Stimulated activated naive CD4-positive, alpha-beta T cell (primary cell): ENCODE measurements at places on chromosomes 13 and 19.

DNA sequence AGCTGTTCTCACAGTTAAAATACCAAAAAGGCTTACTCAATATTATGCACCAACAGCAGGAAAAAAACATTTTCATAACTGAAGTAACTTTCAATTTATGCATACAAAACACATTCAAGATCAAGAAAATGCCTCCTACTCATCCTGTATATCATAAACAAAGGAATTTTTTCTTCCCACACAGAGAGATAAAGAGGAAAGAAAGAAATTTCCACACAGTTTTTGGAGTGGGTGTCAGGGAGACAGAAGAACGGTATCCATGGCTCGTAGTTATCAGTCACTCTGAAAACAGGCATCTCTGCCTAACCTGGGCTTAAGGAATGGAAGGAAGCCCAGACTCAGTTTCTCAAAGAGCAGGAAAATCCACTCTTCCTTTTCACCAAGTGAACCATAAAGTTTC lies 92.4 kb upstream of the SIAH3 start:
- DNase-seq = no peak

DNA sequence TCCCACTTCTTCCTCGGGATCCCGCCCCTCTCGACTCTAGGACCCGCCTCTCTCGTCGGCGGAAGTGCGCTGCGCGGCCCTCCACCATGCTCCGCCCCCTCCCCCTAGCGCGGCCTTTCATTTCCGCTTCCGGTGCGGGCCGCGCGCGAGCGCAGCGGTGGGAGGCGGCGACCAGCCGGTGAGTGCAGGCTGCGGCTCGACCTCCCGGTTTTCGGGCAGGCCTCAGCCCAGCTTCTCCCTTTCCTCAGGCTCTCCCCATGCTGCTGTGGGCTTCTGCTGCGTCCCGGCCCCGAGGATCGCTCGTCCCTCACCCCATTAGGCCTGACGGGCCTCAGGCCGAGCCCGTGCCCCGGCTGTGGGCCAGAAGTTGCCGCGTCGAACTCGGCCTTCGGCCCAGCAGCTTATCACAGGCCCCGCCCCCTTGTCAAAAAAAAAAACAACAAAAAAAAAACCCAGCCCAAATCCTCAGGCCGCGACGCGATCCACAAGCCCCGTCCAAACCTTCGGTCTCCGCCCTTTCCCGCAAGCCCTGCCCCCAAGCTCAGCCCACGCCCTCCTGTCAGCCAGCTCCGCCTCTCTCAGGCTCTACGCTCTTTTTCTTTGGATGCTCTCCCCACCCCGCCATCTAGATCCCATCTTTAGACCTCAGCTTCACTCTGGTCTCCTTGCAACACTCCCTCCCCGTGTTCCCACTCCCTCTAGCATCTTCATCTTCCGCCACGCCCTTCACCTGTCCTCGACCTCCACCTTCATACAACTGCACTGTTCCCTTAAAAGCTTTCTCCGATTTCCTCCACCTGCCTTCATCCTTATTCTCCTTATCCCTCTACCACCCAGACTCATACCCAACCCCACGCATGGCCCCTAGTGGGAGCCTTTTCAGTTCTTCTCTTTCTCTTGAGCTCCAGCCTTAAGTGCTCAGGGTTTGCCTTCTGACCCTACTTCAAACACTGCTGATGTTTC lies at the start of gene CLASRP:
CLASRP (plus strand) TSS at position 115 of the 963 bp plus-strand sequence. CDS start 1,168 bp downstream, outside the sequence.
- DNase-seq = peak; percentile 86

- DNase-seq = no peak
Observed at GRCh38 chr19:39253374-39254149, 4.9 kb upstream of the IFNL4 start.

DNA sequence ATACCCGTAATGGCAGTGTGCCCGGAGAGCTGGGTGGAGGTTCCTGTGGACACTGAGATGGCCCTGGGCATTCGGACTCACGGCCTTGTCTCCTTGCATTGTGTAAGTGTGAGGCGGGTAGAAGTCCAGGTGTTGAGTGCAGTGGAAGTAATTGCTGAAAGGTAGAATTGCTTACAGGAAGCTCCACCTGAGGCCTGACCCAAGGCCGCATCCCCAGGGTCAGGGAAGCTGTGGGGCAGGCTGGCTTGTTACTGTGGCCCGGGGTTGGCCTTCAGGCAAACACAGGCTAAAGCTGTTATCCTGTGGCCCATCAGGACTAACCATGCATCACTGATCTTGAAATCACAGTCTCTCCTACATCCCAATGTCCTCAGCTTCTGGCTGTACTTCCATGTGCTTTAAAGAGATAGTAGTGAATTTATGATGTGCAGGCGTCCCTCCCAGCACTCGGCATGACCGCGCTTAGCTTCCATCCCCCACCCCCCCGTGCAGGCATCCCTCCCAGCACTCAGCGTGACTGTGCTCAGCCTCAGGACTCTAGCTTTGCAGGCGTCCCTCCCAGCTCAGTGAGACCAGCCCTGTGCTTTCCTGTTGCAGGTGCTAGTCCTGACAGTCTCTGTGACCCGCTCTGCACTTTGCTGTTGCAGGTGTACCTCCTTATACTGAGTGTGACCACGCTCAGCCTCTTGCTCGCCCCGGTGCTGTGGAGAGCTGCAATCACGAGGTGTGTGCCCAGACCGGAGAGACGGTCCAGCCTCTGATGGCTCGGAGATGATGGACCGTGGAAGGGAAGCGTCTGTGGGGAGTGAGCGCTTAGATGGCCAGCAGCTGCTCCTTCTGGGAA lies 35.6 kb upstream of the TFDP1 start:
- DNase-seq = no peak

- no peak for DNase-seq
Observed at GRCh38 chr13:44730851-44731250, 154.7 kb upstream of the TSC22D1 start.

- no peak for DNase-seq
Observed at GRCh38 chr13:76038920-76039716, 403.0 kb downstream of the LMO7 start.

GRCh38 chr13:30255696-30256095 lies 51.7 kb downstream of the KATNAL1 start:
- no peak for DNase-seq

DNA sequence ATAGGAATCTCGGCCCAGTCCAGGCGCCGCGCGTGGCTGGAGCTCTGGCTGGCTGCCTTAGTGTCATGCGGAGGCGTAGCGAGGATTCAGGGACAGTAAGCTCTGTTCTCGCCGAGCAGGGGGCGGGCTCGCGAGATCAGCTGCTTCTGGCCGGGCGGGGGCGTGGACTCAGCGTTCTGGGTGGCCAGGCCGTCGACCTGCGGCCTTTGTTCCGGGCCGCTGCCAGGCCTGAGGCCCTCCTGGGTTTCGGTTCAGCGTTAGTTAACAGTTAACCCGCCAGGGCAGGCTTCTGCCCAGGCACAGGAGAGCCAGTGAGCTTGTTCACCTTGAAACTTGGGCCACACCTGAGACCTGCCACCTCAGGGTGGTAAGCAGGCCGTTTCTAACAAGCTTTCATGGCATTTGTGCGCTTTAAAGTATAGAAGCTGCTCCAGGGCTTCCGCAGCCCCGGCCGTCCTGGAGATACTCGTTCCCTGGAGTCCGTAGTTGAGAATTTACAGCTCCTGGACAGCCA lies 332.2 kb upstream of the SGCG start:
- no peak for DNase-seq

DNA sequence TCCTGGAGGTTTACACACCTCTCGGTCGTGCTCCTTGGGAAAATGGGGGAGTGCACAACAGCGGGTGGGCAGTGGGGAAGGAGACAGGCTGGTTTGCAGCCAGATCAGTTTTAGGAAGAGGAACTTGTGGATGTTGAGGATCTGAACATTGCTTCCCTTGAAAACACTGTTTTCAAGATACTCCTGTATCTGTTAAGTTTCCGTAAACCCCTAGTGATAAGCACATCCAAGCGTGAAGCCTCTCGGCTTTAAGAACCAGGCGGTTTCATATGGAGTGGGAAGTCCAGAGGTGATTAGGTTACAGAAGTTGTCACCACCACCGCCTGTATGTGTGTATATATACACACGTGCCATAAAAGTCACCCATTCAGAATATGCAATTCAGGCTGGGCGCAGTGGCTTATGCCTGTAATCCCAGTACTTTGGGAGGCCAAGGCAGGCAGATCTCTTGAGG lies 47.4 kb downstream of the SIPA1L3 start:
- DNase-seq = no peak

DNA sequence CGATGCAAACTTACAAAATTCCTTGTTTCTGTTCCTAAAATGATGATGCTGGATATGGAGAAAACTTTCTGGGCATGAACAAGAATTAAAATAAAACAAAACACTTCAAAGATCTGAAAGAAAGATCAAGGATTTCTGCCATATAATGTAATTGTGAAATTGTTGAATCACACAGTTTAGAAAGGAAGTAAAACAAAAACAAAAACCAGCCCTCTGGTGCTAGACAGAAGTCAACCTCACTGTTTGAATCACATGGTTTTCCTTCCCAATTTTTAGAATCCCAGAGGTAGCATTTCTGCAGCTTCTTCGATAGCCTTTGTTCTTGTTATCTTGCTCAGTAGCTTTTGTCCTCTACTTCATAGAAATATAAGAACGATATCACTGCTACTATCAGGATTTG lies 118.2 kb upstream of the ARGLU1 start:
- no peak for DNase-seq

DNA sequence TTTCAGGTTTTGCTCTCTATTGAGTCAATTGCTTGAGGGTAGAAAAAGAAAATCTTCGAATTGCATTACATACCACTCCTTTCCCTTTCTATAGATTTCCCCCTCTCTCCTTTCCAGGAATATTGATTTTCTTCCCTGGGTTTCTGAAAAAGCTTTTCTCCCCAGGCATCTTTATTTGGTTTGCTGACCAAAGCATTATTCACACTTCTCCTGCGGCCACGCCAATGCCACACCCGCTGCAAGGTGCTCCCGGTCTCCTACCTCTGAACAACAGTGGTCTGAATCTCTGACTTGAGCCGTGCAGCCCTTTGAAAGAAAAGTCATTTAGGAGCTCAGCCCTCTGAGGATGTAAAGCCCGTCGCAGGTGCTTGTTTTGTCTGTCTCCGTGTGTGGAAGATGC lies 350.9 kb upstream of the TMTC4 start:
- no peak for DNase-seq

GRCh38 chr13:45109102-45109720 lies 11.1 kb upstream of the GTF2F2 start:
- DNase-seq = no peak

GRCh38 chr13:48443442-48444208 lies 30.7 kb upstream of the LPAR6 start:
- no peak for DNase-seq

DNA sequence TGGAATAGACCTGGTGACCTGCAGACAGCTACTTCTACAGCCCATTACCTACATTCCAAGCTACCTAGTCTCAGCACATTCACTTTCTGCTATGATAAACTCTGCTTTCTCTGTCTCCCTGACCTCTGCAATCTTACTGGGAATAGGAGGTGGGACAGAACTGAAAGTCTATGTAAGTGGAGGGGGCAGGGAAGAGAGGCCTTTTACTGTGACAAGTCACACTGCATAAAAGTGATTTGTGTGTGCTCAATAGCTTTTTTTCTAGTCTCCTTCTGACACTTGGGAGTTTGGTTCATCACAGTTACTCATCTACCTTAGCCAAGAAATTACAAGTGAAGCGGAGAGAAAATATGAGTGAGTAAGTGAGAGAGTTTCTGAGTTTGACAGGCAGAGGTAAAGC lies 322.4 kb downstream of the OLFM4 start:
- no peak for DNase-seq

DNA sequence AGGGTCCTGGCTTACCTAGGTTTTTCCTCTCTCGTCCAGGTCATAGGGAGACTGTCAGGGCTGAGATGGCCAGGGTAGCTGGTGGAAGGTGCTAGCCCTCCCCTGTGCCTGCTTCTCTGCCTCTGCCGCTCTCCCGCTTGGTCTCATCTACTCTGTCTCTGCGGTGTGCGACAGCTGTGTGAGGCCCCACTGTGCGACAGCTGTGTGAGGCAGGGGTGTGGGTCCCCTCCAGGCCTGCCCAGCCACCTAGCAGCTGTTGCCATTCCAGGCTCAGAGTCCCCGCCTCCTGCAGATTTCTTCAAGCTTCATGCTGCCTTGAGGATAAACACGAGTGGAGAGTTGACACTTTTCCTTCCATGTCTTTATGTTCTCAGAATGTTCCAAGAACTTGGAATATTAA lies 53.0 kb downstream of the ARHGEF7 start:
- DNase-seq = no peak

DNA sequence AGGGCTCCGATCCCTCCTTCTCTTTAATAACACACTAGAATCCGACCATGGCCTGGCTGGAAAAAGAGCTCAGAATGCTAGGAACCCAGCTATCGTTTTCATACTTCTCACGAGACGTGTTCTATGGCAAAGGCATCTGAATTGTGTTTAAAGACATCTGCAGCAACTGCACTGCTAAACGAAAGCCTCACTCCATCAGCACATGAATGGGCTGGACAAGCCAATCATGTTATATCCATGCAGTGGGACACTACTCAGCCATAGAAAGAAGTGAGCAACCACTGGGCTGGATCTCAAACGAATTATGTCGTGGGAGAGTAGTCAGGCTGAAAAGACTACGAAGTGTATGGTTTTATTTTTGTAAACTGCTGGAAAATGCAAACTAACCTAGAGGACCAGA lies 136.1 kb downstream of the COL4A1 start:
- no peak for DNase-seq

GRCh38 chr13:71396149-71396548 lies 470.9 kb downstream of the DACH1 start:
- no peak for DNase-seq

DNA sequence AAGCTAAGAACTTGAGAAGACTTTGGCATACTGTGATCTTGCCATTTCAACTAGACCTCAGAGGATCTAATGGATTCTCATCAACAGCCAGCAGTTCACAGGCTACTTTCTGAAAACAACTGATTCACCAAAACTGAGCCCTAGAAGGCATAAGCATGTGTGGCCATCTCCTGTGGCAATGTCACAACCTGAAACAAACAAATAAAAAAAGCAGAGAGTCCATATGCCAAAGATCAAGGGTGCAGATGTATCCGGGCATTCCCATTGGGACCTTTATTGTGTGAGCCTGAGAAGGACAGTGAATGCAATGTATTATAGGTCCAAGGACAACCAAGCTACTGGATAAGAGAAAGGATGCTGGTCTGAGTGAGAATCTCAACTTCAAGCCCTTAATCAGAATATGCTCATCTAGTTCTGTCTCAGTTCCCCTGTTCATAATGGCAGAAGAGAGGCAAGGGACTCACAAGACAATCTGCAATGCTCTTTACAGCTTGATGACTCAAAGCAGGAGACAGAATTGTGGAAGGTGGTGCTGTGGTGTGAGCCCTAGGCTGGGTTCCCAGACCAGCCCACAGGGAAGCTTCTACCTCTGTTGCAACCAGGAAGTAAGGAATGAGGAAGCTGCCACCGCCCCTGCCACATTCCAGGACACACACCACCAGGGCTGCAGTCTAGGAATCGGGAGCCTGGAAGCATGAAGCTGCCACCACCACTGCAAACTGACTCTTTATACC lies 133.7 kb downstream of the RAP2A start:
- no peak for DNase-seq
